Cardiac fibroblast (primary cell): ENCODE measurements at places on chromosomes 7 and 10.

- no peak for DNase-seq
Measured at GRCh38 chr7:24769851-24770250, 12.6 kb upstream of the GSDME start.

GRCh38 chr7:155693826-155694225 lies 49.4 kb downstream of the RBM33 start:
- DNase-seq, result no peak

DNA sequence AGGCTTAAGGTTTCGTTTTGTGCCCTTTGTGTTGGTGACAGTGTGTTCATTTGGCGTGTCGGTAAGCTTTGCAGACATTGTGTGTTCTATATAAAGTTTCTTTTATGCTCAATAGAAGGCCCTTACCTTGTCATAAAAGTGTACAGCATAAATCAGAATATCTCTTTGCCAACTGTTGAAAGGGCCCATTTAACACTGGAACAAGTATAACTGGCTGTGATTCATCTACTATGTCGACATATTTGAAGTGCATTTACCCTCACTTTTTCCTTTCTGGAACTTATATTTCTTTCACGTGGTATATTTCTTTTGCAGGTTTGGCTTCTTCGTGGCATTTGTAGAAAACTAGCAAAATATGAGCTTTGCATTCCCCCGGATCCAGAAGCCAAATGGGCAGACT lies 32.7 kb downstream of the EEPD1 start:
- peak; percentile 6 for DNase-seq

DNA sequence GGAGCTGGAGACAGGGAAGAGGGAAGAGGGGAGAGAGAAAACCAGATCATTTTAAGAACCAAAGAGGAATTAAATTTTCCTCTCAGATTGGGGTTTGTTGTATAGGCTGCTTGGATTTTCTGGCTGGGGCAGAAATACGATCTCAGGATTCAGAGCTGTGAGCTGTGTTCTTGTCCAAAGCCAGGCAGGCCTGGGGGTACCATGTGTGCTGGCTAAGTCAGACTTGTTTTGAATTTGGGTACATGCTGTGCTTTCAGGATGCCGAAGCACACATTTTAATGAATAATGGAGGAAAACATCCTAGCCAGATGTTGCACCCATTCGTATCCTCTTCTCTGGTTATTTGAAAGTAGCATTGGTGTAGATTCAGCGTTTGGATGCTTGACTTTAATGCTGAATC lies 170.3 kb upstream of the PODXL start:
- no peak for DNase-seq

DNA sequence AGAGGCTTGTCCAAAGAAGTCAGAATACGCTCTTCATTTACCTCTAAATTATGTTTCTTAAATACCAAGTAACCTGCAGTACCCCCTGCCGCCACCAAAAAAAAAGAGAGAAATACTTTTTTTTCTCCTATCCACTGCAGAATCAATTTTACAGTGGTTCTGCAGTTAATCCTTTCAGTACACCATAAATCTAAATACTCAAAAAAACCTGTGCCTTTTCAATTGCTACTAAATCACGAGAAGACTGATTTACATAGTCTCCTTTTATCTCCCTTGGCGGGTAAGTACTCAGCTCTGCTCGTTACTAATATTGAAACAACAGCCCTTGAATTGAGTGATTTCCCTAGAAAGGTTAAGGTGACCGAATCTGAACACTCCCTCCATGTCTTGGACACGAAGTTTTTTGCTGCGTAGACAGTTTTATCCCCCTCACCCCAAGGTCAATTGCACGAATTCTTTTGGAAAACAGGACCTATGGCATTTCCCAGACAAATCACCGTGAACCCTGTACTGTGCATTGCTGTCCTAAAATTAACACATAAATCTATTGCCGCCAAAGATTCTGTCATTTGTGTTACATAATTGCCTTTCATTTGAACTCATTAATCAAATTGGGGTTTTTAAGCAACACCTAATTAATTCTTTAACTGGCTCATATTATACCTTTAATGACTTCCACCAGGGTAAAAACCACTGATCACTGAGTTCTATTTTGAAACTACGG lies 512 bp upstream of the VIM start:
- peak; percentile 64 for DNase-seq

DNA sequence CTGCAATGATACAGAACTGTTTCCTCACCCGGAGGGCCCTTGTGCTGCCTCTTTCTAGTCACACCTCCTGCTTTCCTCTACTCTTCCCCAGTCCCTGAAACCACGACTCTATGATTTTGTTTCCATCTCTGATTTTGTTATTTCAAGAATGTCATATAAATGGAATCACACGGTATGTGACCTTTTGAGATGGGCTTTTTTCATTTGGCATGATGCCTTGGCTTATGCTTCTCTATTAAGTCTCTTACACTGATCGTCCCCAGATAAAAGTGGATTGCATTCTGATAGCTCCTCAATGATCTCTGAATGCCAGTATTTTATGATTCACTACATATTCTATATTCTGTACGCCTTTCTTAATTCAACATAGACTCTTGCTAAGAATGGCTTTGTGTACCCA lies 78.2 kb downstream of the GALNT11 start:
- no peak for DNase-seq

GRCh38 chr10:77162697-77163096 lies 474.9 kb downstream of the KCNMA1 start:
- DNase-seq, result no peak
